ENCODE measurements at places on chromosomes 5 and 9.

GRCh38 chr9:108049671-108050494 lies 560.3 kb upstream of the KLF4 start:
- no peak for DNase-seq

DNA sequence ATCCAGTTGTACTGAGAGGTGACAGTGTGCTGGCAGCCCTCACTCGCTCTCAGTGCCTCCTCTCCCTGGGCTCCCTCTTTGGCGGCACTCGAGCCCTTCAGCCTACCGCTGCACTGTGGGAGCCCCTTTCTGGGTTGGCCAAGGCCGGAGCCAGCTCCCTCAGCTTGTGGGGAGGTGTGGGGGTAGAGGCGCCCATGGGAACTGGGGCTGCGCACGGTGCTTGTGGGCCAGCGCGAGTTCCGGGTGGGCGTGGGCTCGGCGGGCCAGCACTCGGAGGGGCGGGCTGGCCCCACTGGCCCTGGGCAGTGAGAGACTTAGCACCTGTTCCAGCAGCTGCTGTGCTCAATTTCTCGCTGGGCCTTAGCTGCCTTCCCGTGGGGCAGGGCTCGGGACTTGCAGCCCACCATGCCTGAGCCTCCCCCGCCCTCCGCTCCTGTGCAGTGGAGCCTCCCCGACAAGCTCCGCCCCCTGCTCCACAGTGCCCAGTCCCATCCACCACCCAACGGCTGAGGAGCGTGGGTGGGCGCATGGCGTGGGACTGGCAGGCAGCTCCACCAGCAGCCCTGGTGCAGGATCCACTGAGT lies 342.2 kb upstream of the ZNF608 start:
- no peak for DNase-seq

GRCh38 chr5:106601620-106602019 lies 1069.1 kb downstream of the EFNA5 start:
- DNase-seq, result no peak

DNA sequence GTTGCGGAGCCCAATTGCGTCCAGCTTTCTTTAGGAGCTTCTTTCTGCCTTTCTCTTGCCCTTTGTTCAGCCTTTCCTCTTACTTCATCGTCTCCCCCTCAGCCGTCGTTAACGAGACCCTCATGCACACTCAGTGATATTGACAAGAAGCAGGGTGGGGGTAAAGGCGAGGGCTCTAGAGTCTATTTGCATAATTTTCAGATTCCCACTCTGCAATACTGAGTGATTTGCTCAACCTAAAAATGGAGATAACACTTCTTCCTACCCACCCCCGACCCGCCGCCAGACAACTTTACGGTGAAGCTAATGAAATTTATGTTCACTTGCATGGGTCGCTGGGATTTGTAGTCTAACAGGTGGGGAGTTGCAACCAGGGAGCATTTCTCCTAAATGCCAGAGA lies 1.3 kb upstream of the TBC1D2 start:
- DNase-seq, result no peak

DNA sequence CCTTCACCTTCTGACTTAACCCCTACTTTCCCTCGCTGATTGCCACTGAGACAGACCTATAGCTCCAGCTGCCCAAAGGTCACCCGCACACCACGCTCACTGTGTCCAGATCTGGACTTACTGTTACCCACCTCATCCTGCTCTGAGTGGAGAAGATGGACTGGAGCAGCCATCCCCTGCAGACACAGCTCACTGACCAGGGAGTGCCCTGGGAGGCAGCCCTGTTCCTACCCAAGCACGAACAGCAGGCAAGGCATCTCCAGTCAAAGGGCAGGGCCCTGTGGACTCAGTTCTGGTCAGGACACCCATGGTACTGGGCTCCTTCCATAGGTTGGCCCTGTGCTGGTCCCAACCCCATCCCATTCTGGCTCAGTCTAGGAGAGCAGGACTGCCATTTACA lies 9.5 kb upstream of the BARX1 start:
- no peak for DNase-seq

DNA sequence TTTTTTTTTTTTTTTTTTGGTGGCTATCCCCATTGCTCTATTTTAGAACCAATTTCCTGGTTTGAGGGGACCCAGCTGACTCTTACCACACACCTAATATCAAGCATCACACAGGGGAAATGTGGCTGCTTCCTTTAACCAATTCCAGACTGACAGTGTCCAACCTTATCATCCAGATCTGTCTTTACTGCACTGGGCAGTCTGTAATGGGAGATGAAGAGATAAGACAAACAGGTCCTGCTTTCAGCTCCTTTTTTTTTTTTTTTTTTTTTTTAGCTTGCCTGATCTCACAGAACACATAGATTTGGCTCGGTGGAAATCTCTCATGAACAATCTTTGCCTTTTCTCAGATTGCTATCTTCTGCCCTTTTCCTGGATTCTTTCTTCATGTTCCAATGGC lies 198.8 kb upstream of the TYRP1 start:
- no peak for DNase-seq

- DNase-seq, result no peak
Observed at GRCh38 chr5:165244407-165244806, 1739.0 kb downstream of the MAT2B start.

- DNase-seq, result no peak
Observed at GRCh38 chr9:35937227-35937626, 20.7 kb downstream of the OR2S2 start.

GRCh38 chr9:123544007-123544827 lies 188.2 kb downstream of the CRB2 start:
- DNase-seq, result no peak

- no peak for DNase-seq
Observed at GRCh38 chr9:37957664-37957953, 53.7 kb upstream of the SLC25A51 start.

DNA sequence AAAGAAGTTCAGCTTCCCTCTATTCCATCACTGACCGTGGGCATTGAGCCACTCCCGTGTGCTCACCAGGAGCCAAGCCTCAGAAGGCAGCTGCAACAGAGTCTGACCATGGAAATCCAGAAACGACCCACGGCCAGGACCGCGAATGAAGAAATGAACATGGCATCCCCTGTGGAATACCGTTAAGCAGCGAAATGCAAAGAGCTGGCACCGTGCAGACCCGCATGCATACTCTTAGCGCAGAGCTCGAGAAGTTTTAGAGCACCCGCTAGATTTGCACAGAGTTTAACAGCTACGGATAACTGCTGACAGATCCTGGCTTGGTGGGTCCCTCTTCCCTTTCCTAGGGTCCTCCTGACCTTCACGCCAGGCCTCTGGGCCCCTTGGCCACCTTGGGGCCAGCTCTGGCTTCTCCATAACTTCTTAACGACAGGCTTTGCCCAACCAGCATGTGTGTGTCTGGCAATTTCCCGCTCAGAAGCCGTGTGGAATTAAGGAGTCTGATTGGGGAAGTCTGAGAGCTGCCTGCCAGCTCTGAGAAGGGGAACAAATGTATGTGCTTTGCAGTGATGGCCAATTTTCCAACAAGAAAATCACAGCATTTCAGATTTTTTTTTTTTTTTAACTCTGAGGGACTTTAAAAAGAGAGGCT lies 75.3 kb upstream of the COL5A1 start:
- no peak for DNase-seq

DNA sequence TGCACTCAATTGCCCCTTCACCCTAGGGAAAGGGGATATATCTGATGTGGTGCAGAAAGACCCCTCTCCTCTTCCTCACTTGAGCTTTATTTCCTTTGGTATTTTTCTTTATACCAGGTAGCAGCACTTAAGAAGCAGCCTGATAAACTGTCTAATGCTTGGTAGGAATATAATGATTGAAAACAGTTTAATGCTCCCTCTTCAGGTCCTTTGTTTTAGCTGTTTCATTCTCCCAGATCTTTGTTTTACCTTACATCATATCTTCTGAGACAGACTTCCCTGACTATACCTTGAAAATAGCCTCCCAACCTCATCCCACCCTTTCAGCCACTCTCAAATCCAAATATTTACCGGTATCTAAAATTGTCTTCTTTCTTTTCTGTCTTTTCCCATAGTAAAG lies 87.9 kb downstream of the NUDT12 start:
- no peak for DNase-seq

DNA sequence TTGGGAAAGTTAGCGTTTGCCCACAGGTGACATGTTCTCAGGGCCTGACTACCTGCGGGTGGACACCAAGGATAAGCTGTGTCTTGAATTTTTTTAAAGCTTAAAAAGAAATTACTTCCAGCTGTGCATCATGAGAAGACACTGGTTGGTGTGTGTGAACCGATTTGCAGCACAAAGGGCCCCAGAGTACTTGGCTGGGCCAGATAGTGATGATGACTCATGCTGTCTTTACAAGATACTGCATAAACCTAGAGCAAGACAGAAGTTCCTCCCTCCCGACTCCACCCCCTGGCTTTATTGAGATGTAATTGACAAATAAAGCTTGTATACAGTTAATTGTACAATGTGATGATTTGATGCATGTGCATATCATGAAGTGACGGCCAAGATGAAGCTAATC lies 212.8 kb downstream of the NXNL2 start:
- DNase-seq, result no peak

GRCh38 chr5:10111571-10111970 lies 138.1 kb downstream of the ATPSCKMT start:
- DNase-seq, result no peak

DNA sequence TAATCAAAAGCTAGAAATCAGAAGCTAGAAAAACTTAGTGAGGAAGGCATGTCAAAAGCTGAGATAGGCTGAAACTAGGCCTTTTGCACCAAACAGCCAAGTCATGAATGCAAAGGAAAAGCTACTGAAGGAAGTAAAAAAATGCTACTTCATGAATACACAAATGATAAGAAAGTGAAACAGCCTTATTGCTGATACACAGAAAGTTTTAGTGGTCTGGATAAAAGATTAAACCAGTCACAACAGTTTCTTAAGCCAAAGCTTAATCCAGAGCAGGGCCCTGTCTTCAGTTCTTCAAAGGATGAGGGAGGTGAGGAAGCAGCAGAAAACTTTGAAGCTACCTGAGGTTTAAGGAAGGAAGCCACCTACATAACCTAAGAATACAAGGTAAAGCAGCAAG lies 102.5 kb upstream of the SH3GL2 start:
- DNase-seq, result no peak

- DNase-seq, result no peak
Observed at GRCh38 chr9:114472765-114473446, 32.4 kb downstream of the WHRN start.

DNA sequence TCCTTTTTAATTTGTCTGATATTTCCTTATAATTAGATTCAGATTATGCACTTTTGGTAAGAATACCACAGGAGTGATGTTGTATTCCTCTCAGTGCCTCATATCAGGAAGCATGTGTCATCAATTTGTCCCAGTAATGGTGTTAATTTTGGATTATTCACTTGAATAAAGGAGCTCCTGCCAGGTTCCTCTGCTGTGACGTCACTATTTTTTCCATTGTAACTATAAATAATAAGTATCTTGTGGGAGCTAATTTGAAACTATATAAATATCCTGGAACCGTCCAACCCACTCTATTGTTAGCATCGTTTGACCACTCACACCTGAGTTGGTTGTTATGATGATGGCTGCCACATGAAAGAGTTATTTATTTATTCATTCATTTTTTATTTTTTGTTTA lies 107.9 kb downstream of the INVS start:
- DNase-seq, result no peak

DNA sequence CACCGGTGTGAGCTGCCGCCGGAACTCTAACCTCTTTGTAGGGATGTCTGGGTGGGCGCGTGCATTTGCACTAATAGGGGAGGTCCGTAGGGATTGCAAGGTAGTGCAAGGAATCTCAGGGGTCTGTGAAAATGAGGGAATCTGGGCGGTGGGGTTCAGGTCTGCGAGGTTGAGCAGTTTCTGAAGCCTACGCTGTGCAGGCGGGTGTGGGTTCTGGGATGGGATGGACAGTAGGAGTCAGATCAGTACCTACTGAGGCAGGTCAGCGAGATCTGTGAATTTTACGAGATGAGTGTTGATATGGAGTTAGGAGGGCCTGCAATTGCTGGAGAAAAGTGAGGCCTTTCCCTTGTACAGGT lies 856 bp upstream of the ATOSB start:
- no peak for DNase-seq

DNA sequence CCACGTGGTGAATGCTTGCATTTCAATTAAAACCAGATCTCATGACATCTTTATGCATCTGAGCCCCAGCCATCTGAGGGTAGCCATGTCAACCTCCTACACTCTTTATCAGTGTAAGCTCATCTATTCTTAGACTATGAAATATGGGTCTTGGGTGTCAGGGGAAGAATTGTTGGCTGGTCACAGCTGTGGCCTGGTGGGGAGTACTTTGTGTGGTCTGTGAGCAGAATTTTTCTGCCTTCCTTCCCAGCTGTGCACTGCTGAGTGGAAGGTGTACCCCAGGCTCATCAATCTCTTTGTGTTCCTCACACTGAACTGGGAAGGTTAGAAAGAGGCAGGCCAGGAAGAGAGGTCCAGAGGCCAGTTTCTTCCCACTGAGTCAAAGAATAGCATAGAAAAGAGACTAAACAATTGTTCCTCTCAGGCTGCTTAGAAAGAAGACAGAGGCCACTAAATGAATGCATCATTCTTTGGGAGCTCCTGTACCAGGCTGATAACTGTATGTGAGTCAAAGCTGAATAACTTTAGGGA lies 202.7 kb upstream of the RGMB start:
- no peak for DNase-seq

DNA sequence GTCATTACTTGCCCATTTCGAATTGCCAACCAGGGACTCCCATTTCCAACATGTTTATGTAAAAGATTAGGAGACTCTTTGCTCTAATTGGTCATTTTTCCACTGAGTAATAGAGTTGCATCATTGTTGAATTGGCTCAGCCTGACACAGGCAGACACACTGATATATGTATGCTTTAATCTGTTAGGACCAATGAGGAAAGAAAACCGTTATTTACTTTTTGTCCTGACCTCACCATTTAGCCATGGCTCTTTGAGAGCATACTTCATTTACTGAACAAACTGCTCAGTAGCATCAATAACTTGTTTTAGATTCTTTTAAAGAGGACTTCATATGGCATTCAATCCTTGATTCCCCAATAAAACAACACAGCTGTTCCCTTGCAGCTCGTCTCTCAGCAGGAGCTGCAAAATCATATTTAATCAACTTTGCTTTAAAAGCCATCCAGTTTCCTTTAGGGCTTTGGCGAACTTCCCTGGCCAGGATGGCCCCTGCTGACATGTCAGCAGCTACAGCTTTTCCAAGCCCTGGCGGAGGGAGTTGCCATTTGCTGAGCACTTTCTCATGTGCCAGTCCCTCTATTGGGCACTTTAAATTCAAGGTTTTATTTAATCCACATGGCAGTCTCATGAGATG lies 251.5 kb upstream of the TNC start:
- no peak for DNase-seq

GRCh38 chr5:66307647-66308241 lies 163.6 kb downstream of the SREK1 start:
- no peak for DNase-seq

GRCh38 chr5:89320421-89321277 lies 437.7 kb upstream of the MEF2C start:
- no peak for DNase-seq
